ENCODE measurements at places on chromosomes 6 and 20.

GRCh38 chr20:19756761-19757486 is 1.1 kb upstream of the RIN2 start:
- DNase-seq = no peak

DNA sequence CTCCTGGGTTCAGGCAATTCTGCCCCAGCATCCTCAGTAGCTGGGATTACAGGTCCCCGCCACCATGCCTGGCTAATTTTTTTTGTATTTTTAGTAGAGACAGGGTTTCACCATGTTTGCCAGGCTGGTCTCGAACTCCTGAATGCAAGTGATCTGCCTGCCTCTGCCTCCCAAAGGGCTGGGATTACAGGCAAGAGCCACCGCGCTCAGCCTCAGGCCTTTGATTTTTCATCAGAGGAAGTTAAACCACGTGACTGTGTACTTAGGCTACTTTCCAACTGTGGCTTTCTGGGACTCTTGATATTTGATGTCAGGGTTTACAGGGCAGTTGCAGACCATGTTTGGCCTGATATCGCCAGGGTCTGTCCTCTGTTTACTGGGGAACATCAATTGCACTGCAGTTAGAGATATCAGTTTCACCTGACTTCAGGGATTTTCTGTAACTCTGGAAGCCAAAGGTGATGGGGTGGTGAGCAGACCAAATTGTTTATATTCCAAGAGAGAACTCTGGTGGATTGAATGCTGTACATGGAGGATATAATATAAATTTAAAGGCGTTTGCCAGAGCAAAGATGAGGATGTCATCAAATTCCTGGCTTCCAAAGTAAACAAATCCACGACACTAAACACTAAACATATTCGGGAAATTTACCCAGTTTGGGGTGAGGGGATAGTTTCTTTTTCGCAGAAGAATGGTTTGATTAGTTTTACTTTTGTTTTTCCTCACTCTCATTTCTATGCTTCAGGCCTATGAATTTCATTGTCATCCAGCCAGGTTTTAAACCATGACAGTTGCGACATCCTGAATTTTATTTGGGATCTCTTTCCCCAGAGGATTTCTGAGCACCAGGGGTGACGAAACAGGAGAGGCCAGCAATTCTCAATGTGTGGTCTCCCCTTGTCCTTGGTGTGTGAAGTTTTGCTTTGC is 4.2 kb downstream of the PSMF1 start:
- no peak for DNase-seq

- no peak for DNase-seq
Observed at GRCh38 chr6:94372229-94372628, 952.9 kb upstream of the EPHA7 start.

GRCh38 chr20:33803921-33804337 is 7.2 kb upstream of the CHMP4B start:
- no peak for DNase-seq

All from activated naive CD4-positive, alpha-beta T cell treated with Interleukin-2 at 50 U/mL for 16 hours (primary cell).